ENCODE measurements at places on chromosomes 6 and 20.

GRCh38 chr6:40983752-40984151 lies 55.3 kb downstream of the UNC5CL start:
- DNase-seq = no peak

DNA sequence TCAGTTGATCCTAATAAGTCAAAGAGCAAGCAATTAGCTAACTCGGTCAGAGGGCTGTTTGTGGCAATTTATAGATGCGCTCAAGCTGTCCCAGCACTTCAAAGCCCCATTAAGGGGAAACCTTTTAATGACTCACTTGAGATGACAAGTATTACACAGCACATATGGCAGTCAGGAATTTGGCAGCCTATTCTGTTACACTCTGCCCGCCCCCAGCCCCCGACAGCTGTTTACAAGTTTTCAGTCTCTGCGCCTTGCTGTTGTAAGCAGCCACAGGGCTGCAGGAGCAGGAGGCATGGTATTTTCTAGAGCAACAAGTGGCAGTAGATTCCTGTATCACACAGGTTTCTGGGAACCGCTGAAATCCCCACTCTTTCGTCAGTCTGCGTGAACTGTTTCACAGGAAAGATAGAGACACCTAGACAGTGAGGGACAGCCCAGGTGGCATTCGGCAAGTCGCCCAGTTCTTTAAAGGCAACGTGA lies 263.0 kb downstream of the FOXC1 start:
- peak; percentile 62 for DNase-seq

DNA sequence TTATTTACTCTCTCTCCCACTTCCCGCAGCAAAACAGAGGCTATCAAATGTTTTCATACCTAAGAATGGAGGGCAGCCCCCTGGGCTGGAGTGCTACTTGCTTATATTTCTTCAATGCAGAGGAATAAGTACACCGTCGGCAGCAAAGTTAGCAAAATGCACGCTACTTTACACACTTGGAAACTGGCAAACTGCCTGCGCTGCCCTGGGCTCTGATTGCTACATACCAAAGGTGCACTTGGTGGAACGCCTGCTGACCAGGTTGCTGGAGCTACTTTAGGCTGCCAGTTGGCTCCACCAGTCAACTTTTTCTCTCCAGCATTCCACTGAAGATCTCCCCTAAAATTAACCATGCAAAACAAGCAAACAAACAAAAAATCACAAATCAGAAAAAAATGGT lies 62.4 kb downstream of the PRSS35 start:
- DNase-seq = no peak

DNA sequence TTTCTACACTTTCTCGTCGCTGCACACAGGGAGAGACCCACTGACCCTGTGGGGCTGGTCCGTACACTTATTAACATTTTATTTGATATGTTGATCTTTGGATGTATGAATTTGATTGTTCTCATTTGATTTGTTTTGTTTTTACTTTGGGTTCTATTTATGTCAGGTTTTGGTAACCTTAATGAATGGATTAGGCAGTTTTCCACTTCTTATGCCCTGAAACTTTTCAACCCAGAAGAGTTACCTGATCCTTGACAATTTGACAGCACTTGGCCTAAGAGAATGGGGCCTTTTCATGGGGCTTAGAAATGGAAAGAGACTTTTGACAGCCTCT lies 23.6 kb downstream of the GPX6 start:
- DNase-seq = no peak

GRCh38 chr6:33621711-33622388 lies 728 bp downstream of the ITPR3 start:
- DNase-seq = peak; percentile 71

- DNase-seq = no peak
These were observed 6.4 kb downstream of the CLPS start for GRCh38 chr6:35790683-35791082.

Data from M059J (cell line).